Bronchial smooth muscle cell (primary cell): ENCODE measurements at places on chromosomes 2 and 18. TPM values are rescaled to one million over a fixed set of nuclear protein-coding genes. Genes with fewer than 3 reads are reported as not detected.

Gene APOB
- under 0.01 TPM in 1 of 2 replicates, not detected in the other for total RNA-seq

Gene GPR17
- total RNA-seq: not detected in 2 replicates

Gene OBSL1
- 30.7 and 54.0 TPM in 2 replicates for total RNA-seq

Gene GALNT14
- total RNA-seq: 0.17 TPM in 1 of 2 replicates, not detected in the other

Gene RBM44
- 0.16 and 0.17 TPM in 2 replicates for total RNA-seq

Gene IL36A
- total RNA-seq: not detected in 2 replicates

Gene PPP4R3B
- 26.0 and 38.8 TPM in 2 replicates for total RNA-seq

Gene SERPINB5
- total RNA-seq: 0.16 and 0.34 TPM in 2 replicates

Gene PGAP1
- total RNA-seq: 4.4 and 5.7 TPM in 2 replicates

Gene MYL1
- total RNA-seq: not detected in 2 replicates

Gene FHOD3
- total RNA-seq: 4.3 and 12.9 TPM in 2 replicates

Gene FABP1
- total RNA-seq: 0.09 TPM in 1 of 2 replicates, not detected in the other

Gene RNF25
- 27.4 and 31.3 TPM in 2 replicates for total RNA-seq

Gene PLB1
- 2.5 and 3.9 TPM in 2 replicates for total RNA-seq

Gene PRADC1
- total RNA-seq: 11.1 and 12.0 TPM in 2 replicates

Gene ST6GAL2
- not detected in 2 replicates for total RNA-seq

Gene MYOM1
- total RNA-seq: 0.95 and 1.7 TPM in 2 replicates

Gene GYPC
- 93.3 and 148 TPM in 2 replicates for total RNA-seq

Gene DLX2
- 0.09 and 0.32 TPM in 2 replicates for total RNA-seq

Gene TEKT4
- total RNA-seq: not detected in 2 replicates

Gene TDRD15
- not detected in 2 replicates for total RNA-seq

Gene DOK6
- total RNA-seq: 3.2 and 9.0 TPM in 2 replicates

Gene ASPRV1
- 0.32 and 0.43 TPM in 2 replicates for total RNA-seq

Gene CXCR4
- total RNA-seq: under 0.01 and 0.09 TPM in 2 replicates

Gene HOXD13
- total RNA-seq: not detected in 2 replicates

Gene PECR
- 15.4 and 15.8 TPM in 2 replicates for total RNA-seq

Gene LRRTM4
- 0.16 TPM in 1 of 2 replicates, not detected in the other for total RNA-seq
